ENCODE measurements at places on chromosomes 11 and 22.

- no peak for DNase-seq
Measured at GRCh38 chr11:134409552-134410429, 2.3 kb downstream of the B3GAT1 start.

DNA sequence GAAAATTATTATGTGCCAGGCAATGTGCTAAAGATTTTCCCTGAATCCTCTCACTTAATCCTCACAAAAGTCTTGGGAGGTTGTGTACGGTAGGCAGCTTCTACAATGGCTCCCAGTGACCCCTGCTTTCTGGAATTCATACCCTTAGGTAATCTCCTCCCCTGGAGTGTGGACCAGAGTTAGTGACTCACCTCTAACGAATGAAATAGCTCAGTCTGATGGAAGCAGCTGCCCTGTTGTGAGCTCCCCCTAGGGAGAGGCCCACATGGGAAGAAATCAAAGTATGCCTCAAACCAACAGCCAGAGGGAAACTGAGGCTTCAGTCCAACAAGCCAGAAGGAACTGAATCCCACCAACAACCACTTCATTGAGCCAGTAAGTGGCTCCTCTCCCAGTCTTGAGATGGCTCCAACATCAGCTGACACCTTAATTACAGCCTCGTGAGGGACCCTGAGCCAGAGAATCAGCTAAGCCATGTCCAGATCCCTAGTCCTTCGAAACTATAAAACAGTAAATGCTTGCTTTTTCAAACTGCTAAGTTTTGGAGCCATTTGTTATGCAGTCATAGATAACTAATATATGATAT lies 98.9 kb upstream of the ISX start:
- no peak for DNase-seq

GRCh38 chr11:84947970-84948580 lies 679.1 kb downstream of the DLG2 start:
- no peak for DNase-seq

- no peak for DNase-seq
Measured at GRCh38 chr22:45493286-45493771, 9.4 kb upstream of the FBLN1 start.

DNA sequence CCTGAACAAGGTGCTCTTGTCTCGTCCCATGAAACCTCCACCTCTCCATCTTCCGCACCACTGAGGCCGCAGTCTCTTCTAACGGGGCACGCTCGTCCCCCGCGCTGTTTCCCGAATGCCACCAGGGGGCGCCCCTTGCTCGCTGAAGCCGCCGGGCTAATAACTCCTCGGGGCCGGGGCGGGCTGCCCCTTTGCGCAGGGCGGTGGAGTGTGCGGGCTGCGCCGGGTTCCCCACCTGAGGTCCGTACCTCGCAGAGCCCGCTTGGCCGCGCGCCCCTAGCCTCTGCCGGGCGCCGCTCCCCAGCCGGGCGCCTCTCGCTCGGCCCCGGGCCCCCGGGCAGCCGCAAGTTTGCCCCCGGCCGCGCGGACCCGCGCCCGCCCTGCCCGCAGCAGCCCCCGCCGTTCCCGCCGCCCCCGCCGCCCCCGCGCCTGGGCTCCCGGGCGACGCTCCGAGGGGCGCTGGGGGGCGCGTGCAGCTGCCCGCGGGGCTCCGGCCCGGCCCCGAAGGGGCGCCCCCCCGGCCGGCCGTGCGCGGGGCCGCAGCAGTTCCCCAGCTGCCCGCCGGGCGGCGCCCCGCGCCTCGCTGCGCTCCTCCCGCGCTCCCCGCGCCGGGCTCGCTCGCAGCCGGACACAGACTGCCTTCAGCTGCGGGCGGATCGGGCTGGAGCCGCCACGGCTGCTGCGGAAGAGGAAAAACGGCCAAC lies at the start of gene GRIK4:
Gene GRIK4 (plus strand): TSS at position 633 of the 704 bp plus-strand sequence. CDS start 148,571 bp downstream, outside the sequence.
- DNase-seq: peak; percentile 53

- no peak for DNase-seq
Measured at GRCh38 chr11:92768121-92768840, 201.2 kb upstream of the MTNR1B start.

GRCh38 chr11:67664696-67665540 lies 9.5 kb downstream of the ALDH3B2 start:
- no peak for DNase-seq

DNA sequence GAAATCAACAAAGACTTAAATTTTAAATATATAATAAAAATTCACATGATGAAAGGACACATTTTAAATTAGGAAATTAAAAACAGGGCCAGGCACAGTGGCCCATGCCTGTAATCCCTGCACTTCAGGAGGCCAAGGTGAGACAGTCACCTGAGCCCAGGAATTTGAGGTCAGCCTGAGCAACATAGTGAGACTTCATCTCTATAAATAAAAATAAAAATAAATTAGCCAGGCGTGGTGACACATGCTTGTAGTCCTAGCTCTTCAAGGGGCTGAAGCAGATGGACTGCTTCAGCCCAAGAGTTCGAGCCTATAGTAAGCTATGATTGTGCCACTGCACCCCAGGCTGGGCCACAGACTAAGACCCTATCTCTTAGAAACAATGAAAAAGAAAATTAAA lies 29.3 kb downstream of the RRAS2 start:
- DNase-seq: no peak

DNA sequence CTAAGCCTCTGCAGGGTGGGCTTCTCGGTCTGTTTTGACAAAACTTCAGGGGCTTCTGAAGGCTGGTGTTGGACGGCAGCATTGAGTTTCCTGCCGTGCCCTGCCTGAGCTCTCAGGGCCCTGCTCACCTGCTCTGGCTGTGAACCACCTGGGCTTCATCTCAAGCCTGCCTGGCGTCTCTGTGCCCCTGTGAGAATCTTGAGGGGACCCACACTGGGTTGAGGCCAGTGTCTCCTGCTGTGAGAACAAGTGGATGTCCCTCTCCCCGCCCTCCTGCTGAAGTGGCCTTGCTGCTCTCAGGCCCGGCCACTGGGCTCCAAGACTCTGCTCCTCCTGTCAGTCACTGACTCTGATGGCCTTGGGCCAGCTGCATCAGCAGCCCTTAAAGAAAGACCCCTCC lies 30.3 kb downstream of the PPIL2 start:
- DNase-seq: no peak

DNA sequence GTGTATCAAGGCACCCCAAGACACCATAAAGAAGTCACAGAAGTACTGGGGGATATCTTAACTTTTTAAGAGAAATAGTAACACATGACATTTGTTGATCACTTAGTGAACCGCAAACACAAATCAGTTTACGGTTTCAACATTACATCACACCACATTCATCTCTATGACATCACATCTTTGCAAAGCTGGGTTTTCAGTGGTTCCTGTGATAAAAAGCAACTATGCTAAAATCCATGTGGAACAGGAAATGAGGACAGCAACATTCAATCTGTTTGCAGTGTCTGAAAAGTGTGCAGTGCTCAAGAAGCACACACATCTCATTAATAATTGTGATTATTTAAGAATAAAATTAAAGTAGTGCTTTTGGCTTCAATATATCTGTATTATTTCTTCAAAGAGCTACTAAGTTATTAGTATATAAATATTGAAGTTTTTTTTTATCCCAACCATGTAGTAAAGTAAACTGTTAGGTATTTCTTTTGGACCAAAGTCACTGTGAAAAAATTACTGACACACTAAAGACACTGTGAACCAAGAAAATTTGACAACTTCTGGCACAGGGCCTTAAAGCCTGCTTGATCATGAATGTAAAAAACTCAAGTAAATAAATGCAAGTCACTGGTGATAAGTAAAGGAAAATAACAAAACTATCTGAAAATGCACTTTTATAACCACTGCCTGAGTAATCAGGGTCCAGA lies 156.0 kb upstream of the SOX6 start:
- DNase-seq: no peak

DNA sequence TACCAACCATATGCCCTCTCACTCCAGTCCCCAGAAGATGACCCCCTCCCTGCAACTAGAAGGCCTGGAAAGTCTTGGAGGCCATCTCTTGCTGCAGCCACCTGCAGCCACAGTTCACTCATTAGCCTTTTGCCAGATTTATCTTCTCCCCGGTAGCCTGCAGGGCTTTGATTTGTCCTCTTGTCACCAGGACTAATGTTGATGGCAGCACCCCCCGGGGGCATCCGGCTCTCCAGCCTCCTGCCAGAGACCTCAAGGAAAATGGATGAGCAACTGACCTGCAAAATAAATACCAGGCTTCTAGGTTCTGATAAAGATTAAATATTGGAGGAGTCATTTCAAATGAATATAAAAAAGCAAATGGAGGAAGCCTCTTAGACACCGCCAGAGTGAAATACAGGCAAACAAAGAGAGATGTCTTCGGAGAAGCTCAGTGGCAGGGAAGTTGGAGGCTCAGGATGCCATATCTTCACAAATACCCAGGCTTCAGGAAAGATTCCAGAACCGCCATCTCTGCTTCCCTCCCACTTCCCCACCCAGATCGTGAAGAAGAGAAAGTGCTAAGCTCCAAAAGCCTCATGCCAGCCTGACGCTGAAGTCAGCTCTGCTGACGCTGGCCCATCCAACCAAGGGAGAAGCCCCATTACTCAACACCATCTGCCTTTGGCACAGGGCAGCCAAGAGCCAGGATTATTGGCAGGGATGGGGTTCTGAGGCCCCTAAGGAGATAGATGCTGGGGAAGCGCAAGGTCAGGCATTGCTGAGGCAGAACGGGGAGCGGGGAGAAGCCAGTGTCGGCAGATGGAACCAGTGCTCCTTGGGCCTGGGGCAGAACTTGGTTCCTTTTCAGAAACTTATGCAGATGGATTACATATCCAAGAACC lies 362.7 kb downstream of the CADM1 start:
- no peak for DNase-seq

- no peak for DNase-seq
Measured at GRCh38 chr11:68324241-68324640, 11.8 kb downstream of the LRP5 start.

- DNase-seq: peak; percentile 75
Measured at GRCh38 chr11:32792948-32793475, 1.4 kb downstream of the CCDC73 start.

DNA sequence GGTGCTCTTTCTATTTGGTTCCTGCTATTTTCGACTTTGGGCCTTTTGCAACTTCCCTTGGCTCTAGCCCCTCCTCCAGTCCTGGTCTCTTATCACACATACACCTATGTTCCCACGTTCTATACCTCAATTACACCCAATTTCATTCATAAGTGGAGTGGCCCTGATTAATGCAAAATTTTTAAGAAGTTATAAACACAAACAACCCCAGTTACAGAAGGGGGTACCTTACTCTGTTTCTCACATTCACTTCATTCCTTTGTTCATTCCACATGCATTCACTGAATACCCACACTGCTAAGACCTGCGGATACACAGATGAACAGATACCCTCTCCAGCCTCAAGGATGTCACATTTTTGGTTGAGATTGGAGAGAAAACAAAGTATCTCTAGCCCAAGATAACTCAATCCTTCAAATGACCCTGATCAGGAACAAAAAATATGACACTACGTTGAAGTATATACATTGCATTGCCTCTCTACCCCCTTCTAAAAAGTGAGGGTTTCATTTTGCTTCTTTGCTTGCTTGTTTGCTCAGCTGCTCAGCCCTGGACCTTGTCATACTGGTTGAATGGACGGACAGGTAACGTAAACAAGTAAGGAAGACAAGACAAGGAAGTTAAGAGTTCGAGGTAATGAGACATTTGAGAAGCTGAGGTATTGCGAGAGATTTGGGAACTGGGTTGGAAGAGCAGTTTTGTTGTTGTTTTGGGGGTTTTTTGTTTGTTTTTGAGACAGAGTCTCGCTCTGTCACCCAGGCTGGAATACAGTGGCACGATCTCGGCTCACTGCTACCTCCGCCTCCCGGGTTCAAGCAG lies 3.6 kb upstream of the VPS37C start:
- DNase-seq: no peak

GRCh38 chr11:21625982-21626381 lies 566.9 kb upstream of the ANO5 start:
- no peak for DNase-seq

DNA sequence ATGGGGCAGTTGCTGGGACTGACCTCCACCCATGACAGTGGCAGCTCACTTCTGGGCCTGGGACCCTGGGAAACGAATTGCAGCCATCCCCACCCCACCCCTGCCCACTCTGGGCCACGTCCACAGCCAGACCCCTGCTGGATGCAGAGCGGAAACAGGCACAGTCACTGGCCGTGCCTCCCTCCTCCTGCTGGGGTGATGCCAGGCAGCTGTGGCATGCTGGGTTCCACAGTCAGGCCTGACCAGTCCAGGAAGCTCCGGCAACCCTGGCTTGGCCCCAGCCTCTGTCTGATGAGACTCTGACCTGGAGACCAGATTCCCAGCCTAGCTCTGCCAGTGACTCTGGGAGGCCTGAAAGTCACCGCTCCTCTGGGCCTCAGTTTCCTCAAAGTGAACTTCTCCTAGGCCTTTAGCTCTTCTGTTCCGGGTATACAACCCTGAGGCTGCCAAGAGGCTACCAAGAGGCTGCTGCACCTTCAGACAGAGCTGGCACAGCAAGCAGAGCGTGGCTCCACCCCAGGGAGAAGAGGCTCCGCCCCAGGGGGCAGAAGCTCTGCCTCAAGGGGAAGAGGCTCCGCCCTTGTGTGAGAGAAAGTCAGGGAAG lies 8.9 kb downstream of the SULT4A1 start:
- no peak for DNase-seq

GRCh38 chr11:126754591-126755426 lies 245.8 kb downstream of the KIRREL3 start:
- no peak for DNase-seq

- no peak for DNase-seq
Measured at GRCh38 chr22:46657996-46658947, 38.1 kb downstream of the GRAMD4 start.

DNA sequence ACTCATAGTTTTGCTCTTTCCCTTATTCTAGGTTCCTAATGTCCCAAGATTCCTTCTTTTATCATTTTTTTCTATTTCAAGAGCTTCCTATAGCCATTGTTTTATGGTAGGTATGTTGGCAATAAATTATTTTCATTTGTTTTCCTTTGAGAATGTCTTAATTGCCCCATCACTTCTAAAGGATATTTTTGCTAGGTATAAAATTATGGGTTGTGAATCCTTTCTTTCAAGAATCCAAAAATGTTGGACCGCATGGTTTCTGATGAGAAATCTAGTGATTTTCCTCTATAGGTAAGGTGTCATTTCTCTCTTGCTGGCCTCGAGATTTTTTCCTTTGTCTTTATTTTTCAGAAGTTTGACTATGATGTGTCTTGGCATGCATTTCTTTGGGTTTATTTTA lies 22.3 kb downstream of the RTL6 start:
- DNase-seq: no peak

DNA sequence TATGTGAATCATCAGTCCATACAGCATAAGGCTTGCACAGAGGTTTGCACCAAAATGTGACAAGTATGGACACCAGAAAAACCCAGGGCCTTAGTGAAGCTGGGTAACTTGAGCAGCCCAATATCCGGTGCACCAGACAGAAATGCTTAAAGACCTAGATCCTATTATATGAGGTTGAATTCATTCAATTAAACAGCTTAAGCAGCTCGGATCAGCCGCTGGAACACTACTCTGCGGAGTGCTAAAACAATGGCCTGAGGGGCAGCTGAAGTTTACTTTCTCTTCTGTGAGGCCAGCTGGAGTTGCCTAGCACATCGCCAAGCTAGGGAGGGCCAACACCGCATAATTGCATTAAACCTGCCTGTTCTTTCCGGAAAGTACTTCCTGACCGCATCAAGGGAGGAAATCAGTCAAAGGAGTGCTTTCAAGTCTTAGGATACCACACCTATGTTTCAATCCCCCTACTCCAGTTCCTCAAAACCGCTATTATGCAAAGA lies 17.0 kb upstream of the FAM181B start:
- DNase-seq: peak; percentile 15
